Lung (tissue), 17 donors: ENCODE measurements at places on chromosomes 7 and 10. TPM values are rescaled to one million over a fixed set of nuclear protein-coding genes. Genes with fewer than 3 reads are reported as not detected.

The PDCD11 gene
- total RNA-seq, result 30.1 TPM

- DNase-seq, result no peak
Measured at GRCh38 chr7:47277321-47277781, 304.6 kb downstream of the TNS3 start.

GRCh38 chr10:31413325-31413724 lies 94.3 kb downstream of the ZEB1 start:
- DNase-seq, result no peak

The BMPER gene
- 51.0 TPM for total RNA-seq

GRCh38 chr7:132073920-132074589 lies 502.2 kb downstream of the PLXNA4 start:
- no peak for DNase-seq

- DNase-seq, result no peak
Measured at GRCh38 chr7:6533893-6534495, 17.3 kb downstream of the GRID2IP start.

DNA sequence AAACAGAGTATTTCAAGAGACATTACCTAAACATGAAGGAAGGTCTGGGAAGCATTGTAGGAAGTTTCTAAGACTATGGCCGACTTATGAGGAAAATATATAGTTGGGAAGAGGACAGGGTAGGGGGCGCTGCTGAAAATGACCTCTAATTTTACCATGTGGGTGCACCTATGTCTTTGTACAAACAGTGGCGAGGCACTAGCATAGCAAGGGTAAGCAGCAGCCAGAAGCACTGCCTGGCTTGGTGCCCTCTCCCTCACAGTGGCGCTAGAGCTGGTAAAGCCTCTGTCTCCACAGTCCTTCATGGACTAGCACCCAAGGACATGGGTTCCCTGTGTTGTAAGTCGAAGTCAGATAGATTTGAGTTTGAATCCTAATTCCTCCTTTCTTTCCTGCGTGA lies 461.2 kb downstream of the INHBA start:
- no peak for DNase-seq
